ENCODE measurements at places on chromosomes 7 and 10.

DNA sequence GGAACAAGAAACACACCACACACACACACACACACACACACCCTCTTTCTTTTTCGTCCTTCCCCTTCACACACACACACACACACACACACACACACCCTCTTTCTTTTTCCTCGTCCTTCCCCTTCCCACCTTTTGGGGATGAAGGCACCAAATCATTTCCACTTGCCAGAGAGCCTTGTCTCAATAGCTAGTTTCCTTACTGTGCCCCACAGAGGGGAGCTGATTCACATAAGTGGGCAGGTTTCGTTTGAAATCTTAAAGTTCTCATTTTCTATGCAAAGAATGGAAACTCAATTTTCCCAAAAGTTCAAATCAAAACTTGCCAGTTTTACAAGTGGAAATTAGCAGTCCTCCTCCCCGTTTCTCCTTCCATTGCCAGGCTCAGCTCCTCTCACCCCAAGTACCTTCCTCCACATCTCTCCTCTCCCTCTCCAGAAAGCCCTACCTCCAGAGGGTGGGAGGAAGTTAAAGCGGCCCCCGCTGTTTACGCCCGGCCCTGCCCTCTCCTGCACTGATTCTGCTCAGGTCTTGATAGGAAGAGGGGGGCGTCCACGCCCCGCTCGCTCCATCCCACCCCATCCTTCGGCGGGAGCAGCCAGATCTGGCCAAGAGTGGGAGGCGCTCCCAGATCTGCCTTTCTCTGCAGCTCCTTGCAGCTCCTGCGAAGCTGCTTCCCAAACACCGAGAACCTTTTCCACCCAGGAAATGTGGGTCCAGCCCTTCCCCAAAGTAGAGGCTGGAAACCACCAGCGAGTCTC lies 1.3 kb downstream of the CTTNBP2 start:
- peak; percentile 68 for DNase-seq

DNA sequence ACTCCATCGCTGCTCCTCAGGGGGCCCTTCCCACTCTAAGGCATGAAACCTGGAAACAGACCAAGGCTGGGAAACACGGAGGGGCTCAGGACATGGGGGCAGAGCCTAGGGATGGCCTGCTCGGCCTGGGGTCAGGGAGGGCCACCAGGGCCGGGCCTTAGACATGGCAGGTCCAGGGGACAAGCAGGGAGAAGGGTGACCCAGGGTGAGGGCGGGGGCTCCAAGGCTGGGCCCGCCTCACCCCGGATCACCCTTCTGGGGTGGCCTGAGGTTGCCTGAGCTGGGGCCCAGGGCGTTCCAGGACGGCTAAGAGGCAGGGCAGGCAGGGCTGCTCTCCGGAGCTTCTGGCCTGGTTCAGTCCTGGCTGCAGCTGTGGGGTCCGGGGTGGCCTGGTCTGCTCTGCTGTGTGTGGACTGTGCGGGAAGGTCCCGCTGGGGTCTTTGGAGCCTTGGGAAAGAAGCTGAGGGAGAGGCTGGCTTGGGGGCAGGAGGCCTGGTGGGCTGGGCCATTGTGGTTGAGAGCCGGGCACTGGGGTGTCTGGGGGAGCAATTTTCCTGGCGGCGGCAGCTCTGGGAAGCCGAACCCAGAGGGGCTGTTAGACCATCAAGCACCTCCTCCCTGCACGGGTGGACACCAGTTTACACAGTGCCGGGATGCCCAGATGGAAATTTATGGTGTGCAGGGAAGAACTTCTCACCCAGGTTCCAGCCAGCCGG lies 52.2 kb downstream of the UNCX start:
- DNase-seq: no peak

GRCh38 chr10:99403674-99404073 lies 26.8 kb downstream of the GOT1 start:
- DNase-seq: no peak

GRCh38 chr7:543501-544337 lies 24.1 kb upstream of the PDGFA start:
- no peak for DNase-seq

All from umbilical cord (tissue), 2 donors.